Fibroblast of skin of left biceps (primary cell): ENCODE measurements at places on chromosomes 4 and X.

DNA sequence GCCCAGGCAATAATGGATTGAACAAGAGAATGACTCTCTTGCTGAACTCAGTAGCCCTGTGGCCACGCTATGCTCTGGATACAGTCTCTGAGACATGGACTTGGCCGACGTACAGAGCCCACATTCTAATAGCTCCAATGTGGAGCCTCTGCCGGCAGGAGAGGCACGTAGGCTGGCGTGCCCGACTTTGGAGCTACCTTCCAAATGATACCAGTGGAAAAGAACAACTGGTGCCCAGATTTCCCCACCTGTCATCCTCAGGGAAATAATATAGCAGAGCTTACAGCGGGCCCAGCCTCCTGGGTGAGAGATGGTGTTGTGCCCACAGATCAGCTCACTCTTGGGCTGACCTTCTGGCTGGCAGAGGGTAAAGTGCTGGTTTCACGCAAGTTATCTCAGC, 10.6 kb downstream of the NDP start:
- DNase-seq = no peak

DNA sequence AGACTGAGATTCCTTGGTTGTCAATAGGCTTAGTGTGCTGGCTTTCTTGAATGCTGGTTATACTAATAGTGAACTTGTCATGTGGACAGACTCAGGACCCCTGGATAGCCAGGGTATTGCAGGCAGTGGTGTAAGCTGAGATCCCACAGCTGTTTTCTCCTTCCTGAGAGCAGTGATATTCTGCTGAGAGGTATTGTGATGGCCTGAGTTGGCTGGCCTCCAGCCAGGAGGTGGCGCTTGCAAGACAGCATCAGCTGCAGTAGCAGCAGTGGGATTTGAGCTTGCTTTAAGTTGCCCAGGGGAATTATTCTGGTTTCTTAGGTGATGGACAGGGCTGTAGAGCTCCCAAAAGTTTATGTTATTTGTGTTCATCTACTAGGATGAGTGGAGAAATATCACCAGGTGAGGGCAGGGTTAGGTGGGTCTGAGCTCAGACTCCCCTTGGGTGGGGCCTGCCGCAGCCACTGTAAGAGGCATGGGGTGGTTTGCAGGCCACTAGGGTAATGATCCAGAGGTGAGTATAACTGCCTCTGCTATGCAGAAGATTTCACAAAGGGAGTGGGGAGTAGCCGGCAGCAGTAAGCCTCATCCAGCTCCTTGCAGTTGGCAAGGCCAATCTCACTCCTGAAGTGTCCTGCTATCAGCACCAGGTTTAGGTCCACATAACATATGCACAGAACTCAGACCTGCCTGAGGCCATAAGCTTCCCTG, 66.2 kb downstream of the IL15 start:
- DNase-seq = no peak

DNA sequence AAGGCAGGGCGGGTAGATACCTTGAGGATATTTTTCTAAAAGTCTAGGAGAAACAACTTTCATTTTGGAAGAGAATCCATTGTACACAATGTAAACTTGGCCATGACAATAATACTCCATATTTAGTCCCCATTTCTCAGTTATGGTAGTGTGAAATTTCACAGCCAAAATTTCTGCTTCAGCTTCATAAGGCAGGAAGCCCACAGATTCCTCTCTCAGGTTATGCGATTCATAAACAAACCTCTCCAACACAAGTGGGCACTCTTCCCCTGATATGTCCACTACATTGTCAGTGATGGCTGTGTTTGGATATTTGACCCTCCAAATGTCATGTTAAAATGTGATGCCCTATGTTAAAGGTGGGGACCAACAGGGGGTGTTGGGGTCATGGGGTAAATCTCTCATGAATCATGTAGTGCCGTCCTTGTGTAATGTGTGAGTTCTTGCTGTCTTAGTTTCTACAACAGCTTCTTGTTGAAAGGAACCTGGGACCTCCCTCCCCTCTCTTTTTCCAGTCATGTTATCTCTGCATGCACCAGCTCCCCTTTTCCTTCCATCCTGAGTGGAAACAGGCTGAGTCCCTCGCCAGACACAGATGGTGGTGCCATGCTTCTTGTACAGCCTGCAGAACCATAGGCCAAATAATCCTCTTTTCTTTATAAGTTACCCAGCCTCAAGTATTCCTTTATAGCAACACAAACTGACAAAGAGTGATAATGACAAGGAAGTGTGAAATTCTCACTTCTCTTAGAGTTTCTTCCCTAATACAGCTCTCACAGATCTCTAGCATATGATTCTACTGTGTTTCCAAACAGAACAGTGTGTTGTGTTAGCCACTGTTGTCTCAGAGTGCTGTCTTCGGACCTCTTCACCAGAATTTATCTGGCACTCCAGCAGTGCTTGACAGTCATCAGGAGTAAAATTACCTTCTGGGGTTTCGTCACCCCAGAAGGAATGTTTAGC, 598.4 kb upstream of the GNPDA2 start:
- DNase-seq = no peak

DNA sequence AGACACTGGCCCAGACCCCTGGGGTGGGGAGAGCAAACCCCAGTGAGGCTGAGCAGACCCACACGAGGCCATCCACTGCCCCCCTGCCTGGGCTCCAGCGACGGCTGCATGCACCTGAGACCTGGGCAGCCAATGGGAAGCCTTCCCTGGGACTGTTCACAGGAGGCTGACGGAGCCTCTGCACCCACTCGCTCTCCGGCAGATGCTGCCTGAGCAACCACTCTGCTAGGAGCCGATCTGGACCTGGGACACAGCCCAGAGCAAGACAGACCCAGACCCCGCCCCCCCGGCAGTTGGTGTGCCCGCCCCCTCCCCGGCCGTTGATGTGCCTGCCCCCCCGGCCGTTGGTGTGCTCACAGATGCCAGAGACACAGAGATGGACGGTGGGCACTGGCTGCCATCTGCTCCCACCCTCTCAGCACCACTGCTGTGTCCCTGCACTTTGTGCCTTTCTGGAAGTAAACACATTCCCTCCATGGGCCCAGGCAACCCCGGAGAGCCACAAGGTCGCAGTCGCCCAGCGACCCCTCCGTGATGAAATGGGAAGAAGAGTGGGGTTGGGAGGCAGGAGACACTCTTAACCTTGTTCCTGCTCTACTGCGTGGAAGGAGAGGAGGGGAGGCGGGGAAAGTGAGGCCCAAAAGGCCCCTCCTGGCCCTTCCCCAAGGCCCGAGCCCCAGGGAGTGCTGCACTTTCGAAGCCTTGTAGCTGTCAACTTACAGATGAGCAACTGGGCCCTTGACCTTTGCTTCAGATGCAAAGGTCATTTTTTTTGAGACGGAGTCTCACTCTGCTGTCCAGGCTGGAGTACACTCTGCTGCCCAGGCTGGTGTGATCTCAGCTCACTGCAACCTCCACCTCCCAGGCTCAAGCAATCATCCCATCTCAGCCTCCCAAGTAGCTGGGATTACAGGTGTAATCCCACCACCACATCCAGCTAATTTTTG, 62.0 kb downstream of the ZFYVE28 start:
- no peak for DNase-seq

DNA sequence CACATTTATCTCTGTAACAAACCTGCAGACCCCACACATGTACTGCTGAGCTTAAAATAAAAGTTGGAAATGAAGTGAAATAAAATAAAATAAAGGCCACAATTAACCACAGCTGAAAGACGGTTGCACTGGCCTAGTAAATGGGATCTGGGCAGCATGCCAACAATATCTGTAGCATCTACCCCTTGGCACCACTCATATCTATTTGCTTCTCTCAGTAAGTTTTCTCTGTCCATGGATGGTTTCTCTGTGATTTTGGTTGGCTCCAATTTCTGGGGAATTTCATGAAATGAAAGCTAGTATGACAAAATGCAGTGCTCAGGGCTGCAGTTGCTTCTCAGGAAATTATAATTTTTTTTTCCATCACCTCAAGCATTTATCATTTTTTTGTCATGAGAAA, 172.0 kb upstream of the IL15 start:
- no peak for DNase-seq

GRCh38 chr4:78926826-78927225, 12.4 kb downstream of the PAQR3 start:
- DNase-seq = no peak

GRCh38 chrX:69082055-69082752, 83.0 kb downstream of the PJA1 start:
- DNase-seq = no peak

DNA sequence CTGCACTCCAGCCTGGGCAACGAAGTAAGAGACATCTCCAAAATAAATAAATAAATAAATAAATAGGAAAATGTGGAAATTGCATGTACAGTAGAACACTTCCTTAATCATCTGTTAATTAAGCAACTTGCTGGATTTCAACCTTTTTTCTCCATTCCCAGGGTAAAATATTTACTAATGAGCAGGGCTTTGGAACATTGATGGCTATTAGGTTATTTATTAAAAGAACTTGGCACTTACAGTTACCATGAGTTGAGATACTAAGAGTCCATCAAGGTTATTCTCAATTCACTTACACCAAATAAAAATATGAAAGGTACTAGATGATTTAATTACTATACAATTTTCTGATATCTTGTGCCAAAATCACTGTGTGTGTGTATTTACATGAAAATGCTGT, 607.1 kb downstream of the PCDH18 start:
- DNase-seq = no peak

- DNase-seq = no peak
These were observed 249.3 kb downstream of the CHIC1 start for GRCh38 chrX:73812256-73812655.

DNA sequence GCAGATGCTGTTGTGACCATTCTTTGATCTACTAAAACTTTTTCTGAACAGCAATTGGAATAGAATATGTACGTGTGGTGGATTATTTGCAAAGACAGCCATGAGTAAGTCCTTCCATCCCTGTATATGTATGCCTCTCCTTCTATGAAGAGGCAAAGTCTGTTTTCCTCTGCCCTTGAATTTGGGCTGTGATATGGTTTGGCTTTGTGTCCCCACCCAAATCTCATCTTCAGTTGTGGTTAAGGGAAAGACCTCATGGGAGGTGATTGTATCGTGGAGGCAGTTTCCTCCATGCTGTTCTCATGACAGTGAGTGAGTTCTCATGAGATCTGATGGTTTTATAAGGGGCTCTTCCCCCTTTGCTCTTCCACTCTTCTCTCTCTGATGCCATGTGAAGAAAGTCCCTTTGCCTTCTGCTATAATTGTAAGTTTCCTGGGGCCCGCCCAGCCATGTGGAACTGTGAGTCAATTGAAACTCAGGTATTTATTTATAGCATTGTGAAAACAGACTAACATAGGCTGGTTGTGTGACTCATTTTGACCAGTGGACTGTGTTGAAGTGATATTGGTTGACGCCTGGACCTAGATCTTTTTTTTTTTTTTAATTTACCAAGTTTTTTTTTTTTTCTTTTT, 108.3 kb upstream of the CAMK2D start:
- DNase-seq = no peak

- no peak for DNase-seq
These were observed 462.6 kb downstream of the IL15 start for GRCh38 chr4:142098900-142099545.

DNA sequence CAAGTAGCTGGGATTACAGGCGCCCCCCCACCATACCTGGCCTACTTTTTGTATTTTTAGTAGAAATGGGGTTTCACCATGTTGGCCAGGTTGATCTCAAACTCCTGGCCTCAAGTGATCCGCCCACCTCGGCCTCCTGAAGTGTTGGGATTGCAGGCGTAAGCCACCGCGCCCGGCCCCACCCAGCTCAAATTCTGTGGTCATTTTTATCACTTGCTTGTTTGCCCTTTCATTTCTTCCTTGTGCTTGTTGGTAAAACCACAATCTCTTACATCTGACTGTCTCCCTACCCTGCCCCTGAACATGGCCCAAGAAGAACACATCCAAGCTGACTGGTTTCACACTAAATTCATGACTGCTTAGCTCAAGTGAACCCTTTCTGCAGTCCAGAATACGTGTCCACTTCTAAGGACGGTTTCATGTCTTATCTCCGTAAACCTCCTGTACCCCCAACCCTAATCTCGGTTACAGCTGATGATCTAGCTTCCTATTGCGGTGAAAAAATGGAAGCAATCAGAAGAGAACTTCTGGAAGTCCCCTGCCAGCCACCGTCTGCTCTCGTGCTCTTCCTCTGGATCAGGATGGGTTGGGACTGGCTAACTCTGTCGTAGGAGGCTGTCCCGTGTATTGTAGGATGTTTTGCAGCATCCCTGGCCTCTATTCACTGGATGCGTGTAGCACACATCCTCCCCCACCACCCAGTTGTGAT, 5.4 kb upstream of the RS1 start:
- DNase-seq = no peak

DNA sequence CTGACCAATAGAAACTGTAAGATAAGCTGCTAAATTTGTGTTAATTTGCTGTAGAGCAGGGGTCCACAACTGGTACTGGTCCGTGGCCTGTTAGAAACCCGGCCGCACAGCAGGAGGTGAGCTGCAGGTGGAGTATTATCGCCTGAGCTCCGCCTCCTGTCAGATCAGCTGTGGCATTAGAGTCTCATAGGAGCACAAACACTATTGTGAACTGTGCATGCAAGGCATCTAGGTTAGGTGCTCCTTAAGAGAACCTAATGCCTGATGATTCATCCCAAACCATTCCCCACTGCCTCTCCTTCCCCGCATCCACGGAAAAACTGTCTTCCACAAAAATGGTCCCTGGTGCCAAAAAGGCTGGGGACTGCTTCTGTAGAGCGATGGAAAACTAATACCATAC, 19.7 kb downstream of the FBXW7 start:
- peak; percentile 27 for DNase-seq

DNA sequence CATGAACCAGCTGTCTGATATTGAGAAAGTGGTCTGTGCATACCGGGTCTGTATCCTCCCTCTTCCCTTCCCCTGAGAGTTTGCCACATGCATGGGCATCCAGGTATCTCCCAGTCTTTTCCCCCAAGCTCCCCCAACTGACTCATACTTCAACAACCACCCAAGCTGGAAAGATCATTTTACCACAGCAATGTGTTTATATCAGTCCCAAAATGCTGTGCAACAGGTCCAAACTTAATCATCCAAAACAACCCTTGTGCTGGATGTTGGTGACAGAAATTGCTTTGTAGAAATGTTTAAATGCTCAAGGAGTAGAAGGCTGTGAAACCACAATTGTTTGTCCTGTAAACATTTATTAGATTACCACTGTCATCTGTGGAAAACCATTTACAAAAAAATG, 286.8 kb upstream of the KLF3 start:
- no peak for DNase-seq

DNA sequence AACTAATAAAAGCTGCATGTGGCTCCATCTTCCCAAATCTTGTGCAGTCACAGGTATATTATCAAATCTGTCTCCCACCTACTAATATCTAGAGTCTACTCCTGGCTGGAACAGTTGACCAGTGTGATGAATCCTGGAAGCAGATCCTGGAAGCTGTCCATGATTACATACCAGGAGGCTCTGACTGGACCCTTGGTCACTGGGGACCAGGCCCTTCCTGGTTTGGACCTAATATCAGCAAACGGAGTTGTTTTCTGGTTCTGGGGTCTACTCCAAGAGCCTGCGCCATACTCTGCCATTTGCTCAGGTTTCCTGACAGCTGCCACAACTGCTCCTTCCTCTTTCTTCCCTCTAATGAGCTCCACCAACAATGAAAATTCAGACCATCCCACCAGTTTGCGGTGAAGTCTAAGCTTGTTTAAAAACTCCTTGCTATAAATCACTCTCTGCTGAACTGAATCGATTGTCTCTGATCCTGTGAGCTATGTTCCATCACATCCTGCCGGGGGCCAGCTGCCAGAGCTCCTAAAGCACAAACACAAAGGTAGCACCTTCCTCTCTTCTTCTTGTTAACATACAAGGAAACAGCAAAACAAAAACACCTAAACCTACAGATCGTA, 114.2 kb downstream of the PALLD start:
- no peak for DNase-seq

- DNase-seq = no peak
These were observed 221.6 kb downstream of the DCLK2 start for GRCh38 chr4:150299816-150300215.

- DNase-seq = no peak
These were observed 48.1 kb upstream of the FHDC1 start for GRCh38 chr4:152887981-152888380.
